ENCODE measurements at places on chromosomes 12 and 14.

- DNase-seq = peak; percentile 16
Measured at GRCh38 chr14:39322807-39323206, 89.1 kb downstream of the MIA2 start.

DNA sequence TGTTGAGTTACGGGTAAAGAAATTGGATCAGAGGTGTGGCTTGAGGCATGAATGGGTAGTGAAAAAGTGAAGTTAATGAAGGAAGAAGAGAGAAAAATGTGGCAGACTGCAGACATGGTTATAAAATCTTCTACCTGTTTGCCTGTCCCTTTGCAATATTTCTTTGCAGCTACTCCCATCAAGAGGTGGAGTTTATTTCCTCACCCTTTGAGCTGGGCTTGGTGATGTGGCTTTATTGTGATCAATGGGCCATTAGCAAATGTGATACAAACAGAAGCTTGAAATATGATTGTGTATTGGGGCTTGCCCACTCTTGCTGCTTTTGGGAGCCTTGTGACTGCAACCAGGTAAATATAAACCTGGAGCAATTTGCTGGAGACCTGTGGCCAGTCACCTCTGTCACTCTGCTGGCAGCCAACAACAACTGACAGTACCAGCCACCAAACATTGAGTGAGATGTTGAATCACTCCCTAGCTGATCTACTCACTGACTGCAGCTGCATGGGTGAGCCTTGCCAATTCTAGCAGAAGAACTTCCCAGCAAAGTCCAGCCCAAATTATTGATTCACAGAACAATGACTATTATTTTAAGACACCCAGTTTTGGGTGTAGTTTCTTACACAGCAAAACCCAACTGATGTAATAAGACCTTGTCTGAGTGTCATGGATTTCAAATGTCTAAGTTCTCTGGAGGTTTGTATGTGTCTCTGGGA is 151.0 kb upstream of the ATP2B1 start:
- peak; percentile 43 for DNase-seq

DNA sequence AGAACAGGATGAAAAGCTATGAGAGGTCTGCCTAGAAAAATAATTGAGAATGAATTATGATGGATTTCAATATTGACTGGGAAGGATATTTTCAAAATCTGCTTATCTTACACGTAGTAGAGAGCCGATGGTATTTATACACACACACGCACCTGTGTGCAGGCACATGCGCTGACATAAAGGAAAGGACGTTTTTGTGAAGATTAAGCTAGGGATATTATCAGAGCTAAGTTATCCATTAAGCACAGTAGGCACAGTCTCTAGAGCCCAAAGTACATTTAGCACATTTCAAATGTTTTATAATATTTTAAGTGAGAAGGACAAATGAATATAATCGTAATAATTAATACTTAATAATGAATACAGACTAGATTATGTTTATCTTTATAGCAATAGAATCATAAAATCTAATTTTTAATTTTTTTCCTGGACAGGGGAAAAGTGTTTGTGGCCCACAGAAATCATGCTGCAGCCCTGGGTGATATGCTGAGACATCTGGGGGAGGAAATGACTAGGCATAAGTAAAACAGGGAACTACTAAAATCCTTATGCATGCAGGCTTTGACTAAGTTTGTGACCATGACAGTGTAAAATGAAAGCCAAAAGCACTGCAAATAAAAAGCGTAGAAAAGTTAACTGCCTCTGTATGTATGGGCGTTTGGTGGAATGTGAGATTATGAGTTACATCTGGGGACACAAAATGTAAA is 146.1 kb downstream of the KITLG start:
- DNase-seq = peak; percentile 69

- peak; percentile 95 for DNase-seq
Measured at GRCh38 chr12:12804432-12804886, 8.7 kb upstream of the DDX47 start.

DNA sequence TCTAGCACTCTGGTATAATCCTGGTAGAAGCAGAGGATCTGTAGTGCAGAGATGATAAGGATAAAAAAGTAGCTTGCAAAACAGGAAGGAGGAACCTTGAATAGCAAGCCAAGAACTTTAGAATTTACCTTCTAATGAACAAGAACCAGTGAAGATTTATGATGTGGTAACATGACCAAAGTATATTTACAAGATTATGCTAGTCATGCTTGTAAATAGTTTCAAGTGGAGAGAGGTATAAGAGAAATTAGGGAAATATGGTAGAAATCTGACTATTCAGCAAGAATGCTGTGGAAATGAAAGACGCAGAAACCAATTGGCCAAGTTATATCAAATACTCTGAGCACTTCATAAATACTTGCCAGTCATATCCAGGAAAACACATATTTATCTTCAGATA is 47.8 kb downstream of the ERGIC2 start:
- no peak for DNase-seq

- DNase-seq = no peak
Measured at GRCh38 chr12:111664961-111665865, 20.5 kb downstream of the BRAP start.

DNA sequence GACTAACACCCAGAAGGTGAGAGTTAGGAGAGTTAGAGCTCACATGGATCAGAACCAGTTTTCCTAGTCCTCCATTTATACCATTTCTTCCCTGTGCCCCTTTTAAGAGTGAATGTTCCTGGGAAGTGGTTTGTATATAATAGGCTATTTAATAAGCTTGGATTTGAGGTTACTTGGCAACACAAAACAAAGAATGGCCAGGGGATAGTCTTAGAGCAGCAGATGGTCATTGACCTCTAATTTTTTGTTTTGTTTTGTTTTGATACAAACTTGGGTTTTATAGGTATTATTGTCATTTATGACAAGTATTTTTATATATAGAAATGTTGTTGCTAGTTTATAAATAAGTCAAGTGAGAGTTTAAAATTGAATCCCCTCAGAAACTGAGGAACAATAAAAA is 35.8 kb downstream of the VEZT start:
- no peak for DNase-seq

GRCh38 chr12:67091678-67092077 is 177.5 kb upstream of the CAND1 start:
- DNase-seq = no peak

- no peak for DNase-seq
Measured at GRCh38 chr12:45216983-45217485, 1.1 kb downstream of the ANO6 start.

GRCh38 chr12:111408116-111408440 is 2.4 kb downstream of the SH2B3 start:
- DNase-seq = no peak

DNA sequence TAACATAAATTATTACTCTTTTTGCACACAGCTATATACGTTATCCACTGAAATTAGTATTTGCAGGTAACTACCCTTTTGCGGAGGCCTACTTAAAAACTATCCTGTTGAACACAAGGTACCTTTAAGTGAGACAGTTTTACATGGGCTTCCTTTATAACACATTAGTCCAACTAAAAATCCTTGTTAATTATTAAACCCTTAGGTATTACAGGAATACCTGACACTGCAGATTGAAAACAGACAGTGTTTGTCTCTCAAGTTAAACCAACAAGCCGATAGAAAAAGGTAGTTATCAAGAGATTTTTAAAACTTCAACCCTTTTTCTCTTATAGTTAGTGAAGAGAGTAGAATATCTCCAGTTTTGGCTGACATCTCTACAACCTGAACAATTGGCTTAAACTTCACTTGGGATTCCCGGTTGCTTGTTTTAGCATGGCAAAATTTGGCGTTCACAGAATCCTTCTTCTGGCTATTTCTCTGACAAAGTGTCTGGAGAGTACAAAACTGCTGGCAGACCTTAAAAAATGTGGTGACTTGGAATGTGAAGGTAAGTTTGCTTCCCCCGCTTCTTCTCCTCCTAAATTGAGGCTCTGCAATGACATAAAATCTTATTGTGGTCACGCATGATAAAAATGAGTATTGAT is at the start of gene MIA2:
TSS of gene MIA2 (plus strand) at position 236 of the 647 bp plus-strand sequence. CDS start at position 436, 200 bp downstream.
- DNase-seq = no peak

GRCh38 chr14:55416866-55417265 is 5.2 kb upstream of the ATG14 start:
- DNase-seq = peak; percentile 36

DNA sequence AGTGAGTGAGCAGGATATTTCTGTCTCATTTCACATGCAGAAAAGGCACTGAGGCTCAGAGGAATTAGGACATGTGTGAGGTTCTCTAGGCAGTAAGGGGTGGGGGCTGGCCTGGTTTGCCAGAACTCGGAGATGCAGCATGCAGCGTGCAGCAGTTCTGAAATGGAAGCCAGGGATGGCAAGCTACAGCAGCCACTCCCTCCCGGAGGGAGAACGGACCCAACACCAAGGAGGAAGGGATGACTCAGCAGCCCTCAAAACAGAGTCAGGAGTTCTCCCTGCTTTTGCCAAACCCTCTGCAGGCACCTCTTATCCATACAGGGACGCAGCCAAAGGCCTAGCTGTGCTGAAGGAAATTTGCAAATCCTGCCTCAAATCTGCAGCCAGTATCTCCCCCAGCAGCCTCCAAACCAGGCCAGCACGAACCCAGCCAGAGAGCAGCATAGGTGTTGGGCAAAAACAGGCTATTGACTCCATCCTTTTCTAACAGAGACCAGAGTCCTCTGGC is 10.3 kb upstream of the SERPINA3 start:
- peak; percentile 95 for DNase-seq

GRCh38 chr14:51318813-51319597 is 79.0 kb downstream of the TMX1 start:
- DNase-seq = no peak

DNA sequence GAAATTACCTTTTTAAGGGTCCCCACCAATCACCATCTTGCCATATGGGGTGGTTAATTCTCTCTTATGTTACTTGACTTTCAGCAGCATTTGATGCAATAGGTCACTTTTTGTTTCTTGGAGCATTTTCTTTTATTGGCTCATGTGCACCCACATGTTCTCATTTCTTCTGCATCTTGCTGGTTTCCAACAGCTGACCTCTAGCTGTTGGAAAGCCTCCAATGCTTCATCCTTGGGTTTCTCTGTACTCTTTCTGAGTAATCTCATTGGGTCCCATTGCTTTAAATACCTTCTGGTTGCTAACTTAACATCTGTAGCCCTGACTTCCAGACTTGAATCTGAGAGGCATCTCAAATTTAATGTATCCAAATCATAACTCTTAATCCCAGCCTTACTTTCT is 116.8 kb downstream of the CRADD start:
- DNase-seq = peak; percentile 83

- no peak for DNase-seq
Measured at GRCh38 chr14:93932642-93933041, 5.5 kb downstream of the FAM181A start.

DNA sequence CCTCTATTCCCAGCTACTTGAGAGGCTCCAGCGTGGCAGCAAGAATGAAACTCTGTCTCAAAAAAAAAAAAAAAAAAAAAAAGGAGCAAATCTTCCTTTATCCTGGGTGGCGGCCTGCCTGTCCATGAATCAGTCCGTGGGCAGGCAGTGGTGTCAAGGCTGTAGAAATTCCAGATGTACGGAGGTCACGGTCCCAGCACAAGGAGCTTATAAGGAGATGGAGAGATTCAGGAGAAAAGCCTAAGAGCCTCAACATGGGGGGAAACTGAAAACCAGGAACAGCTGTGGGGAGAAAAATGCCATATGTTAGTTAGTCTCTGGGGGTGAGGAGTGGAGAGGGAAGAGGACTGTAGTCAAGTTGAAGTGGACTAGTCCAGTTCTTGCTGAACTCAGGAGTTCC is 130.5 kb upstream of the CRY1 start:
- DNase-seq = no peak

DNA sequence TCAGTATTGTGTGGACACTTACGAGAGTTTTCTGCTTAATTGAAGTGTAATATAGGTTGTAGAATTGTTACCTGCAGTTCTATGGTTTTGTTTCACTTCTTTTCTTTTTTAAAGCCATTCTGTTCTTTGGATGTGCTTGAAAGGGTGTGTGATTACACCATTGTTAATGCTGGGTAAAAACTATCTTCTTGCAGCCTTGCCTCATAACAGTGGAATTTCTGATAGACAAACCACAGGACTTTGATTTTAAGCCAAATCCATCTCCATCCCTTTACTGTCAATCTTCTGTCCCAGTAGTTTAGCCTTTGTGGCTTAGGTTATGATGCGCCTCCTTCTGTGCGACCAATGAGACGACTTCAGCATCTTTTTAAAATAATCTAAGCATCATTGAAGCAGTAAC is 182.3 kb downstream of the PELI2 start:
- DNase-seq = peak; percentile 57

DNA sequence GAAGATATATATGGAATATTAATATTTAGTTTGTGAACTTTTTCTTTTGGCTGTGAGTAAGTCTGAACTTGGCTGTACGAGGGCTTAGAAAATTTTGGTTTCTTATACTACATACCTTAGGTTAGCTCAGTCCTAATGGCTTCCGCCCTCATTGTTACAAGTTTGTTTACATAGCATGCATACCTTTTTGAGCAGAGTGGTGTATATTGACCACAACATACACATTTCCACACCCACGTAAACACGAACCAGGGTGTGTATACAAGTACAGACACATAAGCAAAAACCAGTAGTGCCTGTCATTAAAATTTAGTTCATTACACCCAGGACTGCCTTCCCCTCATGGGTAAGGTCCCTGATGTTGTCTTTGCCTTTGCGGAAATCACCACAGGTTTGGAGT is 230.2 kb upstream of the RGS6 start:
- no peak for DNase-seq

- no peak for DNase-seq
Measured at GRCh38 chr14:75875958-75876357, 105.8 kb downstream of the TGFB3 start.

DNA sequence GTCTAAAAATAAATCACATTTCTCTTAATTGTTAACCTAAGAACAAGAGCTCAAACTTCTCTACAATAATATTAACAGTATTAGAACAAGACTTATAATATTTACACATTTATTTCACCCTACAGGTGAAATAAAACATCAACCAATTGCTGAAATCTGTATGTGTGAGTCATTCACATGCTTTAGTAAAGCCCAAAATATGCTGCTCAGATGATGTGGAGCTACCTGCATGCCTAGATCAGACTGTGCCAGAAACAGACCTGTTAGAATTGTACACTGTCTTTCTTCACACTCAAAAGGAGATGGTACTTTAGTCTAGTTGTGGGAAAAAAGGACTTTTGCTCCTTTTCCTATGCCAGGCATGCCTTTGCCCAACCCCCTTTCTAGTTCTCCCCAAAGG is 54.7 kb downstream of the RPS6KA5 start:
- no peak for DNase-seq

- DNase-seq = peak; percentile 81
Measured at GRCh38 chr14:71725922-71726579, 206.2 kb upstream of the RGS6 start.
